ENCODE measurements at places on chromosomes 4 and X.

DNA sequence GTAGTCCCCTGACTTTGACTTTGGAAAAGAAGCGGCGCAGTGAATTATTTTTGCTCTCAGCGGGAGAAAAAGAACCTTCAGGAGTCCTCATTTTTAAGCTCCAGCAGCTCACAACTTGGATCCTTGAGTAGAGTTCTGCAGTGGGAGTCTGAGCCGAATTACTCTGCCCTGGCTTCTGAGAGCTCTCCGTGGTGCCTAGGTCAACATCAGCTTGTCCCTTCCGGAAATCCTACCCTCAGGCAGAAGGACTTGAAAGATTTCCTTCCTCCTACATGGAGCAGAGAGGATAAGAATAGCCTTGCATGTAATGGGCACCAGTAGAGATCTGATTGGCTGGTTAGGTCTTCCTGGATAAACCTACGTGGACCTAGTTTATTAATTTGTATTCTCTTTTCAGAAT lies 549.7 kb upstream of the TENM3 start:
- H3K36me3 ChIP-seq: no peaks in the 10 kb centered on the region
- H3K27me3 ChIP-seq: no peaks in the 10 kb centered on the region
- H3K4me3 ChIP-seq: no peak overlapping the region

GRCh38 chr4:31768756-31769155 lies 1048.6 kb downstream of the PCDH7 start:
- no peak for DNase-seq
- no peaks in the 10 kb centered on the region for H3K27me3 ChIP-seq
- no peak overlapping the region for H3K27ac ChIP-seq

GRCh38 chrX:46620505-46620904 lies 46.9 kb downstream of the CHST7 start:
- no peaks in the 10 kb centered on the region for H3K4me1 ChIP-seq
- H3K36me3 ChIP-seq: peaks cover 6% of the 10 kb centered on the region
- no peak for DNase-seq
- H3K27me3 ChIP-seq: no peaks in the 10 kb centered on the region

- H3K36me3 ChIP-seq: peaks cover 88% of the 10 kb centered on the region
- peak overlapping the region; percentile 94 for H3K27ac ChIP-seq
- peaks cover 60% of the 10 kb centered on the region for H3K4me1 ChIP-seq
- H3K27me3 ChIP-seq: no peaks in the 10 kb centered on the region
Observed at GRCh38 chrX:1484638-1485019, 31.9 kb upstream of the ASMTL start.

DNA sequence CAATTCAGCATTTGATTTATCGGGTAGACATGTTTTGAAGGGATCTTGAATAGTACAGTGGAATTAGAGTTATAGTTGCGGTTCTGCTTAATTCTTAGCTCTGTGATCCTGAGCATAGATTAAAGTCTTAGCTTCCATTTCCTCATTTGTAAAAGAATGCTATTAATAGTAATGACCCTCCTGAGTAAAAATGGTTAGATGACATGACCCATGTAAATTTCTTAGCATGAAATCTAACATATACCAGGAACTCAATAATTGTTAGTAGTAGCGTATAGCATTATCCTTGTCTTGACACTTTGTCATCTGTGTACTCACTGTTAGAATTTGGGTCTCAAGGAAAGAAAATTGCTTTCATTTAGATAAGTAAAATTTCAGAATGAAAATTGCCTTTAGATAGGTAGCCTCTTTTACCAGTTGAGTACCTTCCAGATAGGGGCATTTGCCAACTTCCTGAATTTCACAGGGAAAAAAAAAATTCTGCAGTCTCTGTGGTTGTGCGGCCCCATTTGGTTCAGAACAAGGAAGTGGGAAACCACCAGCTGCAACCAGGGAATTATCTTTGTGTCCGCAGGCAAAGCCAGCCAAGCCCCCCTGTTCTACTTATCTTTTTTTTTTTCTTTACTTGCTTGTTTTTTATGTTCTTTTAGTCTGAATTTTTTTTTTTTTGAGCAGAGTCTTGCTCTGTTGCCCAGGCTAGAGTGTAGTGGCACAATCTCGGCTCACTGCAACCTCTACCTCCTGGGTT lies 86.9 kb downstream of the TMEM164 start:
- H3K36me3 ChIP-seq: peaks cover 3% of the 10 kb centered on the region
- DNase-seq: no peak
- H3K27ac ChIP-seq: no peak overlapping the region
- H3K4me1 ChIP-seq: peaks cover 9% of the 10 kb centered on the region

GRCh38 chrX:32524385-32524784 lies 687.0 kb downstream of the DMD start:
- H3K36me3 ChIP-seq: no peaks in the 10 kb centered on the region
- no peak overlapping the region for H3K27ac ChIP-seq
- no peak for DNase-seq
- no peaks in the 10 kb centered on the region for H3K27me3 ChIP-seq
- no peak overlapping the region for H3K4me3 ChIP-seq
- no peaks in the 10 kb centered on the region for H3K4me1 ChIP-seq

DNA sequence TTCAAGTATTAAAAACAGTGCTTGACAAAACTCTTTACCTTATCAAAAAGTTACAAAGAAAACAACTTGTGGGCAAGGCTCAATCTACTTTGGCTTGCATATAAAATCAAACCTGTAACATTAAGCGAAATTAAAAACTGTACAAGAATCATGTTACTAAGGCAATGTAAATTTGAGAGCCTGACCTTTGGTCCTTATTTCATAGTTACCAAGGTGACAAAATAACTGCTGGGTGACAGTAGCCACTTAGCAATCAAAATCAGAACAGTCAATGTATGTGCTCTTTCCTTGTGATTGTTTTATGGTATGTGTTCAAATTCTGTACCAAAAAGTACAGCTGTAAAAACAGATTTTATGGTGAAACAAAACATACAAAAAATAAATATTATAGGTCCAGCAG lies 204.0 kb downstream of the RASL11B start:
- no peaks in the 10 kb centered on the region for H3K27me3 ChIP-seq
- H3K4me3 ChIP-seq: no peak overlapping the region
- H3K4me1 ChIP-seq: no peaks in the 10 kb centered on the region
- H3K27ac ChIP-seq: no peak overlapping the region

GRCh38 chr4:41074215-41074614 lies 140.1 kb downstream of the APBB2 start:
- DNase-seq: no peak
- H3K4me1 ChIP-seq: no peaks in the 10 kb centered on the region

GRCh38 chr4:145440292-145441007 lies 41.2 kb upstream of the SMAD1 start:
- H3K4me1 ChIP-seq: no peaks in the 10 kb centered on the region
- no peak overlapping the region for H3K27ac ChIP-seq
- no peak for DNase-seq
- H3K36me3 ChIP-seq: no peaks in the 10 kb centered on the region

Data from effector memory CD8-positive, alpha-beta T cell (primary cell).